ENCODE measurements at places on chromosomes 2 and 18. TPM values are rescaled to one million over a fixed set of nuclear protein-coding genes. Genes with fewer than 3 reads are reported as not detected.

Gene TMX3
- 57.4 TPM for total RNA-seq

Gene L3MBTL4
- 0.27 TPM for total RNA-seq

Gene FKBP1B
- total RNA-seq: 7.3 TPM

Gene ALKAL2
- total RNA-seq: 11.3 TPM

Gene LYG1
- not detected for total RNA-seq

Gene IL36RN
- not detected for total RNA-seq

Gene CD8A
- 4.4 TPM for total RNA-seq

Gene TMEM200C
- total RNA-seq: not detected

Gene PRSS56
- total RNA-seq: not detected

Measured in thoracic aorta (tissue), 2 donors.